H1 (cell line): ENCODE measurements at places on chromosomes 5 and 9. TPM values are rescaled to one million over a fixed set of nuclear protein-coding genes. Genes with fewer than 3 reads are reported as not detected.

DNA sequence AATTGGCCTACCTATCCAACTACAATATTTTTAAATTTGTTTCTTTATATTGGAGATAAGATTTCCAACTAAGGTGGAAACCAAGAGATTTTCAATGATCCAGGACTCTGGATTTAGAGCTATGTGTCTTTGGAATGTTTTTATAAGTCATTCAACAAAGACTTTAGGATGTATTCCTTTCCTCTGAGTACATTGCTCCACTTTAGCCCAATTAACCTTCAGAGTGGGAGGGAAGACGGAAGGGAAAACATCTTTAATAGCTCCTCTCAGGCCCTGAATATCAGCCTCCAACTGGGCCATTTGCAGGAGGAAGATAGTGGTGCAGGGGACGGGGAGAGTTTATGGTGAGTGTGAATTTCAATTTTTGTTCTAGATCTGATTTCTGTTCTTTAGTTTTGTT, 239.2 kb downstream of the PIK3R1 start:
- no peaks in the 10 kb centered on the region for H3K36me3 ChIP-seq
- no peaks in the 10 kb centered on the region for H3K4me1 ChIP-seq
- no peak overlapping the region for H3K27ac ChIP-seq
- H3K27me3 ChIP-seq, result no peaks in the 10 kb centered on the region
- no peak for DNase-seq

DNA sequence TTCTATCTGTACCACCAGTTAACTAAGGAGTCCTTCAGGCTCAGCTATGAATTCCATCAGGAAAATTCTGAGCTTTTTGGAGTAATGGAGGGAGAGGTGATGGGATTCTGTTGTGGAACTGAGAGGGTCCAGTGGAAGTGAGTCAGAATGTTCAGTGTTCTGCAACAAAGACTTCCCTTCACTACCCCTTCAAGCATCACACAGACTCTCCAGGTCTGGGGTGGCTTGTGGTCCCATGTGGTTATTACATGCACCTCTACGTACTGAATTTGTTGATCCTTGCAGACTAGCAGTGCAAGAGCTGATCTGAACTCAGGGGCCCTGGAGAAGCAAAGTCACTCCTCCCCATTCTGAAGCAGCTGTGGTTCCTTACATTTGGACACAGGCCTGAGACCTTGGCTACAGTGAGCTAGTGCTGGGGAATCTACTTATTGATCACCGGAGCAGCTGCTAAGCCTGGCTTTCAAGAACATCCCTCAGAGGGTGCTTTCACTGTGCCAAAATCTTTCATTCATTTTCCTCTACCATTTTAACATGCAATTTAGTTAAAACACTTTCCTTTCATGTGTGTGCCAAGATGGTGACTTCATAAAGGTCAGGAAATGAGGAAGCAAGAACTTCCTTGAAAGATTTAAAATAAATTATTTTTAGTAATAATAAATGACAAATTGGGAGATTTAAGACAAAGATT, 75.0 kb upstream of the TNC start:
- H3K27ac ChIP-seq, result no peak overlapping the region
- no peaks in the 10 kb centered on the region for H3K36me3 ChIP-seq
- no peak overlapping the region for H3K4me3 ChIP-seq

DNA sequence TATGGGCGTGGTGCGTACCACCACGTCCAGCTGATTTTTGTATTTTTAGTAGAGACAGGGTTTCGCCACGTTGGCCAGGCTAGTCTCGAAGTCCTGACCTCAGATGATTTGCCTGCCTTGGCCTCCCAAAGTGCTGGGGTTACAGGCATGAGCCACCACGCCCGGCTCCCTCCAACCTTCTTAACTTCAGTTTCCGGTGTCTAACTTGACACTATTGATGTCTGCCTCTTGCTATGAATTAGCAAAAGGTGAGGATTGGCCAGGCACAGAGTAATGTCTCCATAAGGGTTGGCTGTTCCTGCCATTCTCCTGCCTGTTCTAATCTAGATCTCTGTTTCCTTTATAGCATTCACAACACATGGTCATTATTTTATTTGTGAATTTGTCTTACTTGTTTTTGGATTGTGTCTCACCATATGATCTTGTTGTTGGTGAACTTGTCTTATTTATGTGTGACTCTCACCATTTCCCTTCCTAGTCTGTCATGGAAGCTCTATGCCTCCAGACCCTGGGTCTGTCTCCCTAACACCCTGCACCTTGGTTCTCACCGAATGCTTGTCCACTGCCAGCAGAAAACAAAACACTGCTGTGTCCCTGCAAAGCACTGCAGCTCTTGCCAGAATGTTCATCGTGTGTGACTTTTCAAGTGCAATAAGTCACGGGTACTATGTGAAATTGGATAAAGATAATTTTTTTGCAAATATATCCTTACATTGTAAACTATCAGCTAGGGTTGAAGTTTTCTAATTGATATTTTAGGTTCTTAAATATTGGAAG, 26.0 kb downstream of the BASP1 start:
- no peaks in the 10 kb centered on the region for H3K27me3 ChIP-seq
- no peak overlapping the region for H3K27ac ChIP-seq
- H3K4me3 ChIP-seq, result no peak overlapping the region
- H3K4me1 ChIP-seq, result peaks cover 3% of the 10 kb centered on the region; the same call in 1 of the 2 replicates
- DNase-seq, result no peak

The PCDHGA1 gene
- 0.84 and 0.89 TPM in 2 replicates for total RNA-seq

GRCh38 chr5:56852228-56853000, 37.1 kb downstream of the MAP3K1 start:
- H3K36me3 ChIP-seq, result no peaks in the 10 kb centered on the region
- no peak overlapping the region for H3K27ac ChIP-seq
- DNase-seq, result no peak
